ENCODE measurements at places on chromosomes 3 and 15. TPM values are rescaled to one million over a fixed set of nuclear protein-coding genes. Genes with fewer than 3 reads are reported as not detected.

Gene EFCAB12
- total RNA-seq = not detected

Gene DUOXA1
- total RNA-seq = not detected

Gene OR5K2
- not detected for total RNA-seq

Gene PCOLCE2
- 2.9 TPM for total RNA-seq

Gene IMPG2
- total RNA-seq = 0.16 TPM

Gene BLM
- total RNA-seq = 1.5 TPM

Gene RASL12
- total RNA-seq = not detected

Gene SOX14
- not detected for total RNA-seq

Gene SUSD5
- total RNA-seq = 2.5 TPM

Gene TNFAIP8L3
- total RNA-seq = 0.98 TPM

Gene CFAP100
- total RNA-seq = not detected

Gene CATSPER2
- total RNA-seq = 0.33 TPM

Gene FYCO1
- total RNA-seq = 22.8 TPM

Gene ADGRG7
- not detected for total RNA-seq

Gene EFHB
- 2.7 TPM for total RNA-seq

Gene CCDC12
- total RNA-seq = 22.2 TPM

Gene CASR
- total RNA-seq = not detected

Gene FGF7
- not detected for total RNA-seq

Gene XYLB
- total RNA-seq = 1.0 TPM

Gene EPHA6
- total RNA-seq = not detected

Gene CAMK2N2
- 0.16 TPM for total RNA-seq

Gene CSPG4
- 22.8 TPM for total RNA-seq

Gene PSTPIP1
- total RNA-seq = 0.25 TPM

Gene APOD
- total RNA-seq = not detected

Gene TMCO5A
- not detected for total RNA-seq

Measured in mesangial cell (primary cell).